Fibroblast of skin of left biceps (primary cell): ENCODE measurements at places on chromosomes 2 and 18.

DNA sequence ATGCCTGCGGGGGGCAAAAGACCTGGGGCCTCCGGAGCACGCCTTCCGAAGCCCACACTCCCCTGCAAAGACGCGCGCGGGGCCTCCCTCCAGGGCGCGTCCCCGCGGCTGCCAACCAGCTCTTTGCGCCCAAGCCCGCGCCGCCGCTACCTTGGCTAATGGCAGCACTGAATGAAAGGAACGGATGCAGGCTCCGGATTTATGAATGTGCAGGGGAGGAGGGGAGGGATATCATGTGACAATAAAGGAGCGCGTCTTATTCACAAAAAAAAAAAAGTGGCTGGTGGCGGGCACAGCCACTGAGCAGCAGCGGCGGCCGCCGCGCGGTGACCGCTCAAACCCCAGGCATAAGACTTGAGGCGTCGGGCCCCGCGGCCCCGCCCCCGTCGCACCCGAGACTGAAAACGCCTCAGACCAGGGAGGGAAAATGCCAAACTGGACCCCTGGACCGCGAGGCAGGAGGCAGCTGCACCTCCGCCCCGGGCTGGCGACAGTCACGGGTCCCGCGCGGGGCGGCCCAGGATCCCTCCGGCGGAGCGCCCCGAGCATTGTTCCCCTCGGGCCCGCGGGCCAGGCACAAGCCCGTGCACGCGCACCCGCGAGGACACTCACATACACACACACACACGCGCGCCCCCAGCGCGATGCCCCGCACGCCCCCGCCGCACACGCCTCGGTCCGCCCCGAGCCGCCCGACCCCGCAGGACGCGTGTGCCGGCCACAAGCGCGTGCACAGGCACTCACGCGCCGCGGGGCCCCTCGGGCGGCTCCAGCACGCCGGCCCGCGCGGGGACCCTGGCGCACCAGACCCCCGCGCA, 1.6 kb downstream of the SPRED2 start:
- DNase-seq, result no peak

GRCh38 chr2:202269585-202269984, 4.0 kb downstream of the NOP58 start:
- no peak for DNase-seq

DNA sequence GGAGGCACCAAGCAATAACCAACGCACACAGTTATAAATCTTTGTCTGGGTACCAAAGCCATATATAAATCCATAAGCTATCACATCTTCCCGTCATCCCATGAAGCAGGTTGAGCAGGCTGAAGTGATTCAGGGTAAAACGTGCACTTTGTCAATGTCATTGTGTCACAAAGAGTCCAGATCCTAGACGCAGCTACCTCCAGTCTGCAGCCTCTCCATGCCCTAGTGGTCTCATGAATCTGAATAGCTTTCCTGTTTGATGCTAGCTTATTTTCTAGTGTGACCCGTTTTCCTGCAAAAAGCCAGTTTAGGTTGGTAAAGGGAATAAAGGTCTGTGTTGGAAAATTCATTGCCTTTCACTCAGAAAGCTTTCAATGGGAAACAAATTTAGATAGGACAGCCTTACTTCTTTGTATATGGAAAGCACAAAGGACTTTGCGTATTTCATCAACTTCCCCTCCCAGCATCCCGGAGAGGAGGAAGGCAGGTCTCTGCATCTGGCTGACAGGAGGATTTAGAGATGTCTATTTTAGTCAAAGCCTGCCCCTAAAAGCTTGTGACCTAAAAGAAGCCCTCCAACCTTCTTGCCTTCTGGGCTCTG, 222.3 kb upstream of the ARL4C start:
- no peak for DNase-seq

DNA sequence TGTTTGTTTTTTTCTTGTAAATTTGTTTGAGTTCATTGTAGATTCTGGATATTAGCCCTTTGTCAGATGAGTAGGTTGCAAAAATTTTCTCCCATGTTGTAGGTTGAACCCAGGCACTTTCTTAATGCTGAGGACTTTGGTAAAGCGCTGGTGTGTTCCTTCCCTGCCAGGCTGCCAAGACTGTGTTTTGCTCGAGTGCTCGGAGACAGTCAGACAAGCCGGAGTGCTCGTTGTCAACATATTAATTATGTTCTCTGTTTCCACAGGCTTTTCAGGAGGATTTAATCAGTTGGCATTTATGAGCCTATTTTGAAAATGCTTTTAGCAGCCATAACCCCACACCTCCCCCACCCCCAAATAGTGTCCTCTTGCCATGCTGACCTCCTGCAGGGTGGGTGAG, 6.4 kb downstream of the MTCL1 start:
- DNase-seq, result no peak

DNA sequence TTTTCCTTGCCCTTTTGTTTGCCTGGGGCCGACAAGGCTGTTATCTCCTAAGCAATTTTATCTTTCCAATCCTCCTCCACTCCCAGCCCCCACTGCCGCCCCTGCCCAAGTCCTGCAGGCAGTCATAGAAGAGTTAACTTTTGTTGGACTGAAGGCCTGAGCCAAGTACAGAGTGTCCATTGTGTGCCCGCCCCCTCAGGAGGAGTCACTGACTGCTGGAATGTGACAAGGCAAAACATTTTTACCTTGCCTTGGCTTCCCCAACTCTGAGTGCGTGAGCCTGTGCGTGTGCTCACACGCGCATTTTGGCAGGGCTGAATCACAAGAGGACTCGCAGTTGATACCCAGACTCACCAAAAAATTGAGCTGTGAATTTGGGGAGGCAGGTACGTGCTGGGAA, 16.2 kb downstream of the SETBP1 start:
- no peak for DNase-seq

DNA sequence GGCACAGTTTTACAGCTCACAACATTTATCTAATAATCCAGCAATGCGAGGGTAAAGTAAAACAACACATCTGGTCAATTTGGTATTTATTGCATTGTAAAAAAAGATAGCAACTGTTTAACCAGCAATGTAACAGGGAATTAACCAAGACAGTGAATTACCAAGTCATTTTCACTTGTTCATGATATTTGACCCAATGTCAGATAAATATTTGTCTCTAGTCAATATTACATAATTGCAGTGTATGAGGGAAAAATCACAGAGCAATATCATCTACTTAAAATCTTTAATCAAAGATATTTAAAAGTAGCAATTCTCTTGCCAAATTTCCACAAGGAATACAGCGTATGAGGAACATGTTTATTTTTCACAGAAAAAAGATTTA, 1265.1 kb upstream of the CHAC2 start:
- no peak for DNase-seq

DNA sequence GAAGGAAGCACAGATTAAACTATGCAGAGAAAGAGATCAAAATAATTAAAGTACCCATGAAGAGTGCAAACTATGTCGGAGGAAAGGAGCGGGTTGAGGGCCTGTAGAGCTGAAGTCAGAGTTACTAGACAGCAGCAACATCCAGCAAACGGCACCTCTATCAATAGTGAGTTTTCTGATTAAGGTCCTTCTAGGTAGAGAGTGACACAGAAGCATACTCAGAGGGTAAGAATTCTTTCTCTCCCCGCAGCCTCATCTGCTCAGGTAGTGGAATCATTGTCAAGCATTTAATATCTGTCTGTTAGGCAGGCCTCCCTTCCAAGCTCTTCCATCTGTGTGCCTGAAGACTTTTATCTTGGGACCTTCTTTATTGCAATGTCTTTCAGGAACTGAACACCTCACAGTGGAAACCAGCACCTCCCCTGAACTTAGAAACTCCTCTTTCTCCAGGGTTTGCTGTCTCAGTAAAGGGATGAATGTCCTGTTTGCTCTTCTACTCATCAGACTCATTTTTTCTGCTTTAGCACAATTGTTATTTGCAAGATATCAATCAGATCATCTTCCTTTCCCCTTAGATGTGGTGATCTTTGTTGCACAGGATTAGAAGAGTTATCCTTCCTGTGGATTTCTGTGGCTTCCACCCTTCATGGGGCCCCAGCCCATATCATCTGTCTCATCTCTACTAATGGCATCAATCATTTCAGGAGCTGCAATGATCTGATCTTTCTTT, 28.8 kb downstream of the SP140 start:
- DNase-seq, result no peak

DNA sequence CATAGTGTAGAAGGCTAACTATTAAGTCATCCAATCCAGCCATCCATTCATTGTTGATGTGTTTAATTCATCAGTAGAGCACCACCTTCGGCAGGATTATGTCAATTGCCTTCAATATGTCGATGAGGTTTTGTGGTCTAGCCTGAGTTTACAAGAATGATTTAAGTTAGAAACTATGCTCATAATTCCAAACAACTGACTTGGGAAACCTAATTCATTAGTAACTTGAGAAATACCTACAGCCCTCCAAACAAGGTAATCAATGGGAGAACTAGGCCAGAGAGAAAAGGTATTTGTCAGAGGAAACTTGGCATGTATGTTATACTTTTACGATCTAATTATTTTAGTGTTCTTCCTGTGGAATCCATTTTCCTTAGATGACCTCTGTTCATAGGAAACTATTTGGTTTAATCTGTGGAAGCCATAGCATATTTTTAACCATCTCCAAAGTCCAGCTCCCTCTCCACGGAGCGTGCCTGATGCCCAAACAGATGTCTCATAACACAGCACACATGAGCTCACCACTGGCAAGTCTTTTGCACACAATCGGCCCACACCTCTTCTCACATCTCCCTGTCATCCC, 148.5 kb downstream of the GFPT1 start:
- DNase-seq, result peak; percentile 80

GRCh38 chr18:52222211-52222610, 117.8 kb upstream of the DCC start:
- no peak for DNase-seq

DNA sequence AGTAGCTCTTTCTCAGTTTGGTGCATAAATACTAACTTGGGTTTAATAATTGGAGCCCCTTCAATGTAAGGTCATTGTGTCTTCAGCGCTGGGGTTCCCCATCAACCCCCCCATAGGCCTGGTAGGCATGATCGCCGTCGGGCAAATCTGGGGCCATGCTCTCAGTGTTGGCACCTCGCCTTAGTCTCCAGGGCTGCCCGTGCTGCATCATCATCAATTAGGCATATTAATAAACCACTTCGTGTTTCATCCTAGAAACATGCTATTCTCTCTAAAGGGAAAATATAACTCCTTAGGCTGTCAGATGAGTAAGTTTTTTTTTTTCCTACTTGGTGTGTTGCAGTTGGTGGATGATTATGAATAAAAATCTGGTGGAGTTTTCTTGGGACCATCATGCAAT, 96.7 kb upstream of the IL1R2 start:
- no peak for DNase-seq

GRCh38 chr2:287911-288757, at the start of gene ALKAL2:
Gene ALKAL2 (minus strand): TSS chr2:288091. CDS start chr2:287835, 256 bp downstream.
- no peak for DNase-seq

DNA sequence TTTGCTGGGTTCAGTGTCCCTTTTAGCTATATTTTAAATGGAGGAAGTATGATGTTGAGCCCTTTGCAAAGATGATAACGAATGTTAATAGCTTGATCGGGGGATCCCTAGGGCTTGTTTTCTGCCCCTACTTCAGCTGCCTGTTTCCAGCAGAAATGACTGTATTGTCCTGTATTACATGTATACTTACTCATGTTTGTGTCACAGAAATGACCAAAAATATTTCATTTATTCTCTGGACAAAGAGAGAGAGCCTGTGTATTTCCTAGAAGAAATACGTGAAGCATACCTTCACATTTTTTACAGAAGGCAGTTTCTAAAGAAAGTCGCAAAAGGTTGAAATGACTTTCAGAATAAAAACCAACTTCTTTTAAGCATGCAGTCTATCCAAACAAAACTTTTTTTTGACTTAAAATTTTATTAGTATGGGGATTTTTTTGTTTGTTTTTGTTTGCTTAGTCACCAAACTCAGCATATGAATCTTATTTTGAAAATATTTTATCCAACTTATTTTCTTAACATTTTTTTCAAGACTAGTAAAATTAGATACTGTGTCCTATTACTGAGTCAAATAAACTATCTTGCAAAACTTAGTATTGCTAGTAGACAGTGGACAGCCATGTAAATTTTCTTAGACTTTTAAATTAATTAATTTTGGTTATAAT, 68.9 kb downstream of the PTRHD1 start:
- DNase-seq, result no peak

DNA sequence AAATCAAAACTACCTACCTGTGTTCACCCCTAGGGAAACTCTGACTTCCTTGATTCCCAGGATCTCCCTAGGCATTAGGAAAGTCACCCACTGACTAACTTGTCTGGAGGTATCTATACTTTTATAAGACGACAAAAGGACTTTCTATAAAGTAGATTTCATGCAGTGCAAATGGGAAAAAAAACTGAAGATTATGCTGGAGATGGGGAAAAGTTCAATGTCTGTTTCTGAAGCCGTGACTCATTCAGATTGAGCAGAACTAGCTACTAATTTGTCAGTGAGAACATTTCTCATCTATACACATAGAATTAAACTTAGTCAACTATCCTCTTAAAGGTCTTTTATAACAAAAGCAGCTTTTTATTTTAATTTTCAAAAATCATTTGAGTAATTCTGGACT, 6.0 kb downstream of the SEPTIN10 start:
- DNase-seq, result no peak

GRCh38 chr2:16999347-17000183, 333.9 kb upstream of the CYRIA start:
- no peak for DNase-seq

DNA sequence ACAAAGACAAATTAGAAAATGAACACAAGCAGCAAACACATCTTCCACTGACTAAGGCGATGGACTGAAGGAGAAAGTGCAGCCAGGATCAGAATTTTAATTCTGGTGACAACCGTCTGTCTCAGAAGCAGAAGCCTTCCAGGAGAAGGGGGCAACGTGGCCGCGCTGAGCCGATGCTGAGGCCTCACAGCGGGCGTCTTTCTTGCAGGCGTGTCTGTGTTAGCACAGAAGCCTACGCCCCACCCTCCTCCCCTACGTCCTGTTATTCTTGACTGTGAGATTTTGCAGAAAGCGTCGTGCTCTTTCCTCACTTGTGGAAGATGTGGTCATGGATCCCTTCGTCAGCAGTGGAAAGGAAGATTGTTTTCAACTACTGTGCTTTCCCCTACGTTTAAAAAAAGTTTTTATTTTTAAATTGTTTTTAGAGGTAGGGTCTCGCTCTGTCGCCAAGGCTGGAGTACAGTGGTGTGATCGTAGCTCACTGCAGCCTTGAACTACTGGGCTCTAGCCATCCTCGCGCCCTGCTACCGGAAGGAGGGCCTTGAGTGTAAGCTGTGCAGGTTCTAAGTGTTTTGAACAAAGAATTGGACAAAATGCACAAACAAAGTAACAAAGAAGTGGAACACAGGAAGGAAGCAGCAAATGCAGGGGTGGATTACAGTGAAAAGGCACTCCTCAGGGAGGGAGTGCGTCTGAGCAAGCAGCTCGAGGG, 422.0 kb downstream of the GALR1 start:
- no peak for DNase-seq

- no peak for DNase-seq
Observed at GRCh38 chr2:153477636-153478288, 800 bp downstream of the RPRM start.

DNA sequence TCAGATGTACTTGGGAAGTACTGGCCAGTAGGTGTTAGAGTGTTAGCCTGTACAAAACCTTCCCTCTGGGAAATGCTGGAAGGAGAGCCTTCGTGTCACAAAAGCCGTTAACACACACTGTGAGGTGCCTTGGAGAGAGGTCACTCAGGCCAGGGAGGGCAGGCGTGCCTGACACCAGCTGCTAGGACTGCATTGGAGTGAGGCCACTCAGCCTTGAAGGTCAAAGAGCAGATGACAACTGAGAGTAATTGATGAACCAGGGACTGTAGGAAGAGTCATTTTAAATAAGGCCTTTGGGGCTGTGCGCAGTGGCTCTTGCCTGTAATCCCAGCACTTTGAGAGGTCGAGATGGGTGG, 45.4 kb downstream of the ASAP2 start:
- DNase-seq, result no peak

GRCh38 chr18:37476611-37477295, 88.8 kb downstream of the CELF4 start:
- DNase-seq, result no peak

- no peak for DNase-seq
Observed at GRCh38 chr2:227724394-227725039, at the start of gene SCYGR6. Gene SCYGR6 (minus strand): TSS chr2:227724757. CDS start chr2:227724757, 0 bp downstream.
